M059J (cell line): ENCODE measurements at places on chromosomes 12 and 14. TPM values are rescaled to one million over a fixed set of nuclear protein-coding genes. Genes with fewer than 3 reads are reported as not detected.

The LTBR gene
- 0.34 and 0.49 TPM in 2 replicates for total RNA-seq

The B4GALNT1 gene
- total RNA-seq = 21.6 and 43.3 TPM in 2 replicates

The KRT3 gene
- total RNA-seq = not detected in 2 replicates

The HOXC6 gene
- total RNA-seq = 2.5 and 5.2 TPM in 2 replicates

The WDR89 gene
- 9.0 and 18.5 TPM in 2 replicates for total RNA-seq

The C1S gene
- 59.0 and 68.3 TPM in 2 replicates for total RNA-seq

The C12orf75 gene
- total RNA-seq = 555 and 669 TPM in 2 replicates

DNA sequence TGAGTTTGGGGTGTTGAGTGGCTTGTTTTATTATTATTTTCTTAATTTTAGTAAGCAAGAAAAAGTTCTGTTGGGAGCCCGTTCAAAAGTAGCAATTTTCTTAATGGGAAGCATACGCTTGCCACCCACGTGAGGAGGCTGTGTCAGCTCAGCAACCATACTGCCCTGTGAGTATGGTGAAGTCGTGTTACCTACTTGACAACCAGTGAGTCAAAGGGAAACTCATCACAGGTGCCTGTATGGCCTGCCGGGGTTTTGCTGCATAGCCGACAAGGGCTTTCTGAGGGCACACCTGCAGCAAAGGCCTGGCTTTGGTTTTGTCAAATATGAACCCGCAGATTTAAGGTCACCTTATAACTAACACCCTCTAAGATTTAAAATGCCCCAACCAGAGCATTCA is 31.1 kb downstream of the PITPNM2 start:
- no peak for DNase-seq

- DNase-seq = peak; percentile 77
Measured at GRCh38 chr12:26789731-26790644, 43.0 kb downstream of the ITPR2 start.

DNA sequence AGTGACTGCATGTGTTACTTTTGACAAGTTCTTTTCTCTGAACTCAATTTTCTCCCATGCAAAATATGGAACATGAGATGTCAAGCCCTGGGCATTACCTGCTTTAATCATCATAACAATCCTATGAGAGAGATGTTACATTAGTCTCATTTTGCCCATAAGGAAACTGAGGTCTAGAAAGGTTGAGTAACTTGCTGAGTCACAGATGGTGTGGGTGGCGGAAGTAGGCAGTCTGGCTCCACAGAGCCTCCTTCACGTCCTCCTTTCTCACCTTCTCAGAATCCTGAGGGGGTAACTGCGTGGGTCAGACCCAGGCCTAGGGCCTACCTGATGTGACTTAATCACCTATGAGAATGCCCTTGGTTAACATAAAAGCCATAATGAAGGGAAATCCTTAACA is 50.7 kb downstream of the TMTC1 start:
- DNase-seq = no peak

DNA sequence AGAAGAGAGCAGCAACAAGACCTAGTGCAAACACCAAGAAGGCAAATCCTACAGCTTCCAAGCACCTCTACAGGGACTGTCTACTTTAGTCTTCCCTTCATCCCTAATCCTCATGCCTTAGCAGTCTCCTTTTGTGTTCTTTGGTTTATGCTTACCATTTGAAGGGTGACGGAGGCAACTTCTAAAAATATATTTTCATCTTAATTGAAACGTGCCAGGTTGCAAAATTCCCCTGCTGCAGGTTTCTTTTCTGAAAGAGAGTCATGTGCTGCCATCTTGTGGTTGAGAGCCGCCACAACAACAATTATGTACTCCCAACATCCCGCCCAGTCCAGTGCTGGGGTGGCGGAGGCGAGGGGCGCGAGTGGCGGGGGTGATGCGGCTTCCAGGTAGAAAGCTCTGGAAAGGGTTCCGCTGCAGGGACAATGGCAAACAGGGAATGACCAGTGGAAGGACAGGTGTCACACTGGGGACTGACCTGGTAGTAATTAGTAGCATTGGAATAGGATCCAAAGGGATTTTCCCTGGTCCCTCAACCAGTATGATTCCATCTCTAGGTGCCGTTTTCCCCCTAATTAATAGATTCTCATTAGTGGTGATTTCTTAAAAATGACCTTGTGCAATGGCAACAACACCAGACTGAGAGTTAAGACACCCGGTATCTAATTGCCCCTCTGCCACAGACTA is 80.3 kb upstream of the GNG2 start:
- DNase-seq = peak; percentile 65

GRCh38 chr12:7869137-7869536 is 3.6 kb downstream of the SLC2A14 start:
- no peak for DNase-seq

DNA sequence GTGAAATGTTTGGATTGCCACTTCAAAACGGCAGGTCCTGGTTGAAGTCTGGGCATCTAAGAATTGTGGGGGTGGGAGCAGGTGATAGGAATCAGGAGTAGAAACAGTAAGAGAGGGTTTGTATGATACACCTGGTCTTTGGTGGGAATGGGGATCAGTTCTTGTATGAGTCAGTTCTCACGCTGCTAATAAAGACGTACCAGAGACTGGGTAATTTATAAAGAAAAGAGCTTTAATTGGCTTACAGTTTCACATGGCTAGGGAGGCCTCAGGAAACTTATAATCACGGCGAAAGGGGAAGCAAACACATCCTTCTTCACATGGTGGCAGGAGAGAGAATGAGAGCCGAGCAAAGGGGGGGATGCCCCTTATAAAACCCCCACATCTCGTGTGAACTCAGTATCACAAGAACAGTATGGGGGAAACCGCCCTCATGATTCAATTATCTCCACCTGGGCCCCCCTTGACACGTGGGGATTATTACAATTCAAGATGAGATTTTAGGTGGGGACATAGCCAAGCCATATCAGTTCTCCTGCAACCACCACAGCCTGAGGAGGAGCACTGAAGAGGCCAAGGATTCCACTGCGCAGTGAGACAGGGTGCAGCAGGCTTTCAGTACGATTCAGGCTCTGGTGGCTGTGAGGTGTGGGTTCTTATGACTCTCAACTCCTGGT is 52.1 kb downstream of the DRAM1 start:
- no peak for DNase-seq

- peak; percentile 36 for DNase-seq
Measured at GRCh38 chr14:73851000-73851399, 631 bp upstream of the PTGR2 start.
